ENCODE measurements at places on chromosomes 1 and 21. TPM values are rescaled to one million over a fixed set of nuclear protein-coding genes. Genes with fewer than 3 reads are reported as not detected.

- no peak for DNase-seq
Measured at GRCh38 chr1:1124786-1125642, 9.1 kb upstream of the C1orf159 start.

GRCh38 chr1:97047421-97047793 lies 325.8 kb downstream of the PTBP2 start:
- no peak for DNase-seq

GRCh38 chr1:68624233-68624632 lies 127.4 kb upstream of the DEPDC1 start:
- peak; percentile 77 for DNase-seq

DNA sequence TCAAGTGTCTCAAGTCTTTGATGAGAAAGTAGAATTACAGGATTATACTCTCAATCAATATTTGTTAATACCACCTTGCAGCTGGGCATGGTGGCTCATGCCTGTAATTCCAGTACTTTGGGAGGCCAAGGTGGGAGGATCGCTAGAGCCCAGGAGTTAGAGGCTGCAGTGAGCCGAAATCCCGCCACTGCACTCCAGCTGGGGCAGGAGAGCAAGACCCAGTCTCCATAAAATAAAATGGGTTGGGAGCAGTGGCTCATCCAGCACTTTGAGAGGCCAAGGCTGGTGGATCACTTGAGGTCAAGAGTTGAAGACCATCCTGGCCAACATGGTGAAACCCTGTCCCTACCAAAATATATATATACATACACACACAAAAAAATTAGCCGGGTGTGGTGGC lies 1.2 kb upstream of the NCMAP start:
- DNase-seq: no peak

DNA sequence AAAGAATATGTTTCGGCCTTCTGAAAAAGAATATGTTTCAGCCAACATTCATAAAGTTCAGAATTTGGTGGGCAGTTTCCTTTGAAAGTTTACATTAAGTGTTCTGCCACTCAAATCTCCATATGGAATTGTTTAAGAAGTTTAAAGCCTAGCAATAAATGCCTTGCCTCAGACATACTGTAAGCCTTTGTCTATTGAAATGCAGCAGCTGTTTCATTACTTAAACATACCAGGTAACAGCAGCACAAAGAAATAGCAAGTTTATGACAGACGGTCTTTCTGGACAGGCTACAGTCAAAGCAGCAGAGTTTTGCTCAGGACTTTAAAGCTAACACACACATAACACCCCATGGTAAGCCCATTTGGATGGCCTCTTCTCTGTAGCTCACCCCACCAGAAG lies 38.5 kb upstream of the C1orf105 start:
- DNase-seq: no peak

GRCh38 chr1:204102739-204103430 lies 30.0 kb downstream of the SOX13 start:
- DNase-seq: peak; percentile 20

DNA sequence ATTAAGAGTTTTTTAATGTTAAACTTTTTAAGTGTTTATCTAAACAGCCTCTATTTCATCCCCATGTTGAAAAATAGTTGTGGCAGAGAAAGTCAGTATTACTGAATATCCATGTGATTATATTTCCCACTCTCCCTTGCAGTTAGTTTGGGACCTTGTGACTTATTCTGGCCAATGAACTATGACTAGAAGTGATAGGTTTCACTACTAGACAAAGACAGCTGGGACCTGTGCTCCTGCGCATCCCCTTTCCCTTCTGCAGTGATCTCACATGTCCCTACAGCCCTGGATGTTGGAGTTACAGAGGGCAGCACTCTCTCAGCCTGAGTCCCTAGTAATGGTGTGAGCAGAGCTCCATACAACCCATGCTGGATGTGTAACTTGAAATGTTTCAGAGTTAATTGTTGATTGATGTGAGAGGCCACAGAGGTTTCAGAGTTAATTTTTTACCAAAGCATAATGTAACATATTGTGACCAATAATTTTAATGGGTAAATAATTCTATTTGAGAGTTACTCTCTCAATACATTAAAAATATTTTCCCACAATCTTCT lies 18.7 kb upstream of the SAMD13 start:
- no peak for DNase-seq

- no peak for DNase-seq
Measured at GRCh38 chr1:228146417-228147150, 3.1 kb upstream of the GJC2 start.

- DNase-seq: no peak
Measured at GRCh38 chr1:1631782-1632420, at the start of gene MMP23B. TSS of gene MMP23B (plus strand) at chr1:1632173. CDS start at chr1:1632219, 46 bp downstream.

GRCh38 chr1:55483523-55483922 lies 268.4 kb upstream of the USP24 start:
- DNase-seq: no peak

EFHD2 gene
- 27.2 TPM for total RNA-seq

DRAXIN gene
- 0.79 TPM for total RNA-seq

PGLYRP4 gene
- total RNA-seq: not detected

SLC6A17 gene
- total RNA-seq: 3.6 TPM

CFHR5 gene
- not detected for total RNA-seq

S100A2 gene
- total RNA-seq: 3.0 TPM
